ENCODE measurements at places on chromosomes 16 and 17. TPM values are rescaled to one million over a fixed set of nuclear protein-coding genes. Genes with fewer than 3 reads are reported as not detected.

The CDRT15L2 gene
- not detected for total RNA-seq

The TPSG1 gene
- total RNA-seq = not detected

The ESRP2 gene
- 0.54 TPM for total RNA-seq

The ABCA10 gene
- total RNA-seq = 0.39 TPM

The CLDN7 gene
- 8.7 TPM for total RNA-seq

The SLC35G3 gene
- not detected for total RNA-seq

The ALOX15B gene
- not detected for total RNA-seq

The GLIS2 gene
- 5.6 TPM for total RNA-seq

The TERF2IP gene
- 52.0 TPM for total RNA-seq

The PRR35 gene
- total RNA-seq = not detected

The DRC7 gene
- not detected for total RNA-seq

The SNF8 gene
- 149 TPM for total RNA-seq

The SLC6A2 gene
- not detected for total RNA-seq

The TBX6 gene
- 0.10 TPM for total RNA-seq

The SLC16A6 gene
- total RNA-seq = 0.20 TPM

The CREBBP gene
- total RNA-seq = 15.1 TPM

The ZNF624 gene
- 2.1 TPM for total RNA-seq

The SULT1A3 gene
- total RNA-seq = 26.8 TPM

The AOC3 gene
- total RNA-seq = 0.40 TPM

The TBC1D3C gene
- 0.13 TPM for total RNA-seq

The SEZ6 gene
- not detected for total RNA-seq

The STAC2 gene
- total RNA-seq = not detected

The WNT9B gene
- total RNA-seq = not detected

The ABCC11 gene
- 0.20 TPM for total RNA-seq

Measured in mammary microvascular endothelial cell (primary cell).